ENCODE measurements at places on chromosomes 5 and 9.

DNA sequence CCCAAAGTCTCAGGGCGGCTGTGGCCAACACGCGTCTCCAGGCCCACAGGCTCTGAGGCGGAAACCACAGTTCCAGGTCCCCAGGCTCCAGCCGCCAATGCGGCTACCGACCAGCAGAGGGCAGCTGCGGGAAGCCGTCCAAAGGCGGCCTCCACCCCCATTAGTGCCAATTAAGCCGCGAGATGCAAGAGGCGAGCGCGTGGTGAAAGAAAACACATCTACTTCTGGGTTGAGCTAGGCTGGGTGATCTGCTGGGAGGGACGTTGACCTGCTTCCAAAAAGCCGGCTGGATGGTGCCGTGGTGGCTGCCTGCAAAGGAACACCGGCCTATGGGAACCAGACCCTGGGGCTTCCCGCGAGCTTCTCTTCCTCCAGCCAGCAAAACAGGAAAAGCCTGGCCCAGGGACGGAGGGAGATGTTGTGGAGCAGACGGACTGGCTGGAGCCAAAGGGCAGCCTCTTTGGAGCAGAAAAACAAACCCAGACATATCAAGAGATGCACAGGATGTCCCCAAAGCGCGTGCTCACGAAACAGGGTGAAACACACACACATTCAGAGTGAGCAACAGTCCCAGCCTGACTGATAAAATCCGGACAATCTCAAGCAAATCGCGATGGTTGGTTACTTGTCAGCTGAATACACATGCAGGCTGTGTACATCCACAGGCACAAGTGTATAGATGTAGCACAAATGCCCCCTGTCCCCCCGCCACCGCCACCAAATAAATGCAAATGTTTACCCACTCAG, 187.1 kb upstream of the BRINP1 start:
- no peak overlapping the region for H3K4me3 ChIP-seq
- no peak overlapping the region for H3K27ac ChIP-seq
- H3K4me1 ChIP-seq, result no peaks in the 10 kb centered on the region
- H3K27me3 ChIP-seq, result peaks cover 3% of the 10 kb centered on the region
- DNase-seq, result peak; percentile 74

DNA sequence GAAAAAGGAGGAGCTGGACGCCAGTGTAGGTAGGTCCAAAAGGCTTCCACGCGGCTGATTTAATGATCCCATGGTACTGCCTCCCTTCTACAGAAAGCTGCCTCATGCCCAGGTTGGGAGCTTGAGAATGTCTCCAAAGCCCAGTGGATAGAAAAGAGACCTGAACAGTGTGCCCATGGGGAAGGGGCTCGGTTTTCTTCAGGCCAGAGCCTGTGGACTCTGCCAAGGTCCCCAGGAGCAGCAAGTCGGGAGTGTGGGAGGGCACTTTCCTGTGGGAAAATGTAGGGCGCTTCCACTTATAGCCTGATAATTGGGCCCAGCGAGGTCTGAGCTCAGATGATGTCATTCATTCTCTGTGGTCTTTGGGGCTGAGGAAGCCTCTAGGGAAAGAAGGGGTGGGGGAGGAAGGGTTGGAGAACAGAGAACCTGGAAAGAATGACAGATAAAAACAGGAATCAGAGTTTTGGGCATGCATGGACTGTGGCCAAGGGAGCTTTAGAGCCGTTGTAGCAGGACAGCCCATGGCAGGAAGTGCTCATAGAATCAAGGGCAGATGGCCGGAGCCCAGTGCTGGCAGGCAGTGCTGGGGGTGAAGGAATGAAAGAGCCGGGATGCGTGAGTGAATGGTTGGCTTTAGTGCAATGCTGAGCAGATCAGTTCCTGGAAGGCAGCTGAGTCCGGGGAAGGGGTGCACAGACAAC, 42.5 kb upstream of the SH3PXD2B start:
- H3K27me3 ChIP-seq, result no peaks in the 10 kb centered on the region
- no peak overlapping the region for H3K4me3 ChIP-seq
- H3K27ac ChIP-seq, result peak overlapping the region; percentile 12
- peak; percentile 51 for DNase-seq
- peaks cover 8% of the 10 kb centered on the region for H3K4me1 ChIP-seq
- H3K36me3 ChIP-seq, result no peaks in the 10 kb centered on the region

DNA sequence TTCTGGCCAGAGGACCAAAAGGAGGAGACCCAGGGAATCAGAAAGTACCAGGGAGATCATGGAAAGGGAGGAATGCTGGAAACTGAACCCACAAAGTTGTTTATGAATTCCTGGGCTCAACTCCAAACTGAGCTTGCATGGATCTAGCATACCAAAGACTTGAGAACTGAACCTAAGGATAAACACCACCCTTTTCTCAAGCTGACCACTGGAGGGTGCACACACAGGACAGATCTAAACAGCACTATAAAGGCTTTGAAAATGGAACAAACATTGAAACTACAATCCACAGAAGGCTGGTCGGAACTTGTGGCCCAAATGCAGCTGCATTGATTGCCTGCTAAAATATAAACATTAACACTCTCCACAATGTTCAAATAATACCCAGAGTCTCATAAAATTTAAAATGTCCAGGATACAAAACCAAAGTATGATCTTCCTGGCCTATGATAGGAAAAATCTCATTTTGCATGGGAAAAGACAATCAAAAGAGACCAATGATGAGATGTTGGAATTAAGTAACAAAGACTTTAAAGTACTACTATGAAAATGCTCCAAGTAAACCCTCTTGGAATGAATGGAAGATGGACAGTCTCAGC, 15.6 kb upstream of the IRF1 start:
- H3K4me1 ChIP-seq, result peaks cover 22% of the 10 kb centered on the region
- no peaks in the 10 kb centered on the region for H3K36me3 ChIP-seq
- H3K27ac ChIP-seq, result peak overlapping the region; percentile 51
- no peak overlapping the region for H3K4me3 ChIP-seq
- DNase-seq, result peak; percentile 94

- peaks cover 1% of the 10 kb centered on the region for H3K4me1 ChIP-seq
- DNase-seq, result no peak
- no peak overlapping the region for H3K27ac ChIP-seq
- no peaks in the 10 kb centered on the region for H3K27me3 ChIP-seq
- H3K36me3 ChIP-seq, result no peaks in the 10 kb centered on the region
Observed at GRCh38 chr5:8396756-8397155, 527.8 kb downstream of the MTRR start.

DNA sequence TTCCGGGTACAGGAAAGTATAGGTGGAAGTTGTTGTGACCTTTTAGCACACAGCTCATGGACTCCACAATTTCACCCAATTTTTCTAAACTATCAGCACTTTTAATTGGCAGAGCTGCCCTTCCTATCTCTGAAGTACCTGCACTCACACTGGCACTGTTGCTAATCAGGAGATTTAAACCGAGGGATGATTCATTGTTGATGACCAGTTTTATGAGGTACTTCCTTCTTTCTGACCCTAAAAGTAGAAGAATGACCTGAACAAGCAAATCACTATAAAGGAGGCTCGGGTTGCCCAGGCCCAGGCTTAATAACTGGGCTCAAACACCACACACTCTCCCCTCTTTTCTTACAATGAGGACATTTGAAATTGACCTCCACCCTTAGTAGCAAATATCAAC, 105.9 kb downstream of the KCNN2 start:
- no peaks in the 10 kb centered on the region for H3K36me3 ChIP-seq
- H3K4me1 ChIP-seq, result no peaks in the 10 kb centered on the region
- H3K27ac ChIP-seq, result no peak overlapping the region
- no peak for DNase-seq
- H3K4me3 ChIP-seq, result no peak overlapping the region

DNA sequence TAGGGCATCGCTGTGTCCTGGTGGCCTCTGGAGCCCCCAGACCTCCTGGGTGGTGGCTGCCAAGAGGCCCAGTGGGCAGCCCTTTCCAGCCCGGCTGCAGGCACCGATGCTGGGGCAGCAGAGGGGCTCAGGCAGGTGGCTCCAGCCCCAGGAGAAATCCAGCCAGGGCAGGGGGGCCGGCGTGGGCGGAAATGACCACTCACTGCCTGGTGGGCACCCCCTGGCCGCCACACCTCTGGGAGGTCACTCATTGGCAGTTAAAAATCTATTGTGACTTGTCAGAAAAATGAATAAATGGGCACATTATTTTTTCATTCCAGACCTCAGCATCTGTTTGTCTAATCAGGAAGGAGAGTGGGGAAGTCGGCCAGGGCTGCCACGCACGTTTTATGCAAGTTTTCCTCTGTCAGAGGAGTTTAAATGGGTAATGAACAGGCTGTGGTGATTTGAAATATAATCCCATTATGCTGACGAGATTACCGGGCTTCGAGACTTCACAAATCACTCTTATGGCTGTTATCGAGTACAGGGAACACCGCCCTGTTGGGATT, 171.9 kb downstream of the GAPVD1 start:
- no peak overlapping the region for H3K27ac ChIP-seq
- H3K27me3 ChIP-seq, result no peaks in the 10 kb centered on the region
- DNase-seq, result no peak
- peaks cover 6% of the 10 kb centered on the region for H3K36me3 ChIP-seq
- H3K4me3 ChIP-seq, result no peak overlapping the region

DNA sequence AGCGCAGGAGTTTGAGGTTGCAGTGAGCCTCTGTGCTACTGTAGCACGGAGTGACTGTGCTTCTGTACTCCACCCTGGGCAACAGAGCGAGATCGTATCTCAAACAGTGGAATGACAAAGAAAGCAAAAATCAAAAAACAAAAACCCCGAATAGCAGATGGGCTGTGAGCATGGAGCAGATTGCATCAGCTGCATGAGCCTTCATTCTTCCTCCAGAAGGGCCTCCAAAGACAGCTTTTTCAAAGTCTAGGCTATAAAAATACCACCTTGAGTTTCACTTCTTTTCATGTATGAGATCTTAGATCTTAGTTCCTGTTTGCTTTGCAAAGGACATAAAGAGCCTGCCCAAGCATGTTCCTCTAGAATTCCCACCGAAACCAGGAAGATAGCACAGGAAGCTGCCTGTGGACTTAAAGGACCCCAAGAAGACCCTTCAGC, 15.0 kb upstream of the HSPB3 start:
- H3K27ac ChIP-seq, result no peak overlapping the region
- no peaks in the 10 kb centered on the region for H3K36me3 ChIP-seq
- no peaks in the 10 kb centered on the region for H3K27me3 ChIP-seq
- H3K4me3 ChIP-seq, result no peak overlapping the region

DNA sequence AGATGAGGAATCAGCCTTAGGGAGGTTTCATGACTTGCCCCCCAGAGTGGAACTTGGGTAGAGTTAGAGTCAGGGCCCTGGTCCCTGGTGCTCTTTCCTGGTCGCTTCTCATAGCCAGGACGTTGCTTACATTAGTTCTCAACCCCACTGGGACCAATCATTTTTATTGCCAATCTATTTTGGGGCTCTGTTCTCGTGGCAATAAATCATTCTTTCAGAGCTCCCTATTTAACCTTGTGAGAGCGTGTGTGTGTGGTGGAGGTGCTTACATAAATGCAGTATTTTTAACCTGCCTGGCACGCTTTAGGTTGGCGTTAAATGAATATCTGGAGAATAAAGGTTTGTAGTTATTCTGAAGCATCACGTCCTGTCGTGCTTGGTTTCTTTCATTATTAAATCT, 4.1 kb downstream of the TRIO start:
- peak overlapping the region; percentile 49 for H3K27ac ChIP-seq
- H3K4me3 ChIP-seq, result no peak overlapping the region
- no peak for DNase-seq
- H3K4me1 ChIP-seq, result peaks cover 53% of the 10 kb centered on the region

- no peak overlapping the region for H3K27ac ChIP-seq
- peak; percentile 30 for DNase-seq
- no peaks in the 10 kb centered on the region for H3K36me3 ChIP-seq
- no peak overlapping the region for H3K4me3 ChIP-seq
- H3K27me3 ChIP-seq, result no peaks in the 10 kb centered on the region
- H3K4me1 ChIP-seq, result no peaks in the 10 kb centered on the region
Observed at GRCh38 chr9:84542554-84542953, 127.0 kb upstream of the NTRK2 start.

DNA sequence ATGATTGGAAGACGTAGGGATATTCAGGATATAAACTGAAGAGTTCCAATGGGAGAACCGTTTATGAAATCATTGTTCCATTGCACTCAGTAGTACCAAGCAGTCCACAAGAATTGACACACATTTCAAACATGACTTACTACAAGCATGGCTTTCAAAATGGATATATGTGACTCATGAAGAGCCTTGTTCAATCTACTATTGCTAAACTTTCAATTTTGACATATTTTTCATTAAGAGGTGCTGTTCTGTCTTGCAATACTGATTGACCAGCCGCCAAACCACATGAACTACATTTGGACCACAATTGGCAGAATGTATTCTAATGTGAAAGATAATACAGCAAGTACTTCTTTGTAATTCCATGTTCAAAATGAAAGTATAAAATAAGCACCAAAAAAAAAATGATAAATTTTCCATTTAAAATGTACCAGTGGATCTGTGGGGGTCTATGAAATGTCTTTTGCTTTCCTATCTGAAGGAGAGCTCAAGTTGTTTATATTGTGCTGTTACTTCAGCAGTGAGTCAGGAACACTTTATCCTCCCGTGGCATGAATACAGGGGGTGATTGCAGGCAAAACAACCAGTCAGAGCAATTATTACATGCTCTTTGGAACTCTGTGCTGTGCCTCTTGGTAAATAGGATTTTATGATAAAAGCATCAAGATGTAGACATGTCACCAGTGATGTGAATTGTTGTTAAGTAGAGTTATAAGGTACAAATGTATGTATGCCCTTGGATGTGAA, 366.0 kb downstream of the ARRDC3 start:
- H3K4me3 ChIP-seq, result no peak overlapping the region
- DNase-seq, result no peak
- no peak overlapping the region for H3K27ac ChIP-seq
- H3K4me1 ChIP-seq, result peaks cover 6% of the 10 kb centered on the region

- no peak for DNase-seq
- no peaks in the 10 kb centered on the region for H3K27me3 ChIP-seq
- H3K36me3 ChIP-seq, result no peaks in the 10 kb centered on the region
- no peak overlapping the region for H3K27ac ChIP-seq
Observed at GRCh38 chr5:175887463-175887862, 16.1 kb downstream of the CPLX2 start.

GRCh38 chr9:128555180-128555721, 2.9 kb downstream of the SPTAN1 start:
- H3K27ac ChIP-seq, result peak overlapping the region; percentile 99
- H3K27me3 ChIP-seq, result no peaks in the 10 kb centered on the region
- peaks cover 4% of the 10 kb centered on the region for H3K4me1 ChIP-seq
- DNase-seq, result peak; percentile 30

- H3K27me3 ChIP-seq, result peaks cover 20% of the 10 kb centered on the region
- H3K27ac ChIP-seq, result no peak overlapping the region
- peak; percentile 76 for DNase-seq
- no peak overlapping the region for H3K4me3 ChIP-seq
Observed at GRCh38 chr9:137294091-137294680, 7.9 kb downstream of the NRARP start.

DNA sequence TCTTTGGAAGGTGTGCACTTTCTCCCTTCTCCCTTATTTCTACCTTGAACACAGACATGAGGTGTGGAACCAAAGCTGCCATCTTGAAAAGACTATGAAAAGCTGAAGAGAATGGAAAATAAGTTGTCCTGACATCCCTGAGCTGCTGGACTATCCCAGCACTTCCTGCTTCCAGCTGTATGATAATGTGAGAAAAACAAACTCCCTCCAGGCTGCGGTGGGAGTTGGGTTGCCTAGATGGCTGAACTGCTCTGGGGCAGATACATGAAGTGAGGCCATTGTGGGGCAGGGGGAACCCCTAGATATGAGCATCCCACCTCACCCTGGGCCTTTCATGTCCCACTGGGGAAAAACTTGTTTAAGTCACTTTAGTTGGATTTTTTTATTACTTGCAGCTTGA, 82.4 kb downstream of the BOD1 start:
- no peaks in the 10 kb centered on the region for H3K27me3 ChIP-seq
- H3K27ac ChIP-seq, result no peak overlapping the region
- no peak for DNase-seq
- no peaks in the 10 kb centered on the region for H3K4me1 ChIP-seq
- H3K4me3 ChIP-seq, result no peak overlapping the region

Measured in lung (tissue), 17 donors.